ENCODE measurements at places on chromosomes 7 and 10. TPM values are rescaled to one million over a fixed set of nuclear protein-coding genes. Genes with fewer than 3 reads are reported as not detected.

Gene IFIT1B
- not detected for total RNA-seq

DNA sequence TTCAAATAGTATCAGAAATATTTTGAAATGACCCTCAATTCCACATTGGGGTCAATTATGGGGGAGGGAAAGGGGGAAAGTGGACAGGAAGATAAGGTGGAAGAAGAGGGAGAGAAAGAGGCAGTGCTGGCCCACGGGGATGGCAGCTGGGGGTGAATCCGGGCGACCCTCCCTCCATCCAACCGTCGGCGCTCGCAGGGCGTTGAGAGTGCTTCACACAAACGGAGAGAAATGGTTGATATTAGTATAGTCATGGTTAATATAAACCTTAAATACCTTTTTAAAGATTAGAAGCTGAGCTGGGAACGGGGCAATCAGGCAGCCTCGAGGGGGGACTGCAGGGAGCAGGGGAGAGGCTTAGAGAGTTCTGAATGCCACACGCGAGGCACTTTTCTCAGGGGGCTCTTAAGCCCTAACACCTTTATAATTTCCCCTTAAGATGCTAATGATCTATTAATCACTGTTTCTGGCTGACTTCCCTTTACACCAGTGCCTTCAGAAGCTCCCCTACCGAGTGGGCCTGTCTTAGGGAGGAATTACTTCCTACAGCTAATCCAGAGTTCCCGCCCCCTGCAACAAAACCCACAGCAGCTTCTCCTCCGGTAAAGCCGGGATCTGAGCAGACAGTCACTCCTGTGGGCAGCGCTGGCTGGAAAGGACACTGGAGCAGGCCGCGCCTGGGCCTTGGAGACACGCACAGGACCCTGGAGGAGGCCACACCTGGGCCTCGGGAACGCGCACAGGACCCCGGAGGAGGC, 39.5 kb downstream of the PRKAG2 start:
- DNase-seq, result no peak

- no peak for DNase-seq
These were observed 366.5 kb upstream of the AKR1E2 start for GRCh38 chr10:4459531-4459930.

- no peak for DNase-seq
These were observed 54.0 kb upstream of the KCNIP2 start for GRCh38 chr10:101897633-101898032.

Gene NPC1L1
- 46.0 TPM for total RNA-seq

Gene OR2A1
- total RNA-seq, result not detected

DNA sequence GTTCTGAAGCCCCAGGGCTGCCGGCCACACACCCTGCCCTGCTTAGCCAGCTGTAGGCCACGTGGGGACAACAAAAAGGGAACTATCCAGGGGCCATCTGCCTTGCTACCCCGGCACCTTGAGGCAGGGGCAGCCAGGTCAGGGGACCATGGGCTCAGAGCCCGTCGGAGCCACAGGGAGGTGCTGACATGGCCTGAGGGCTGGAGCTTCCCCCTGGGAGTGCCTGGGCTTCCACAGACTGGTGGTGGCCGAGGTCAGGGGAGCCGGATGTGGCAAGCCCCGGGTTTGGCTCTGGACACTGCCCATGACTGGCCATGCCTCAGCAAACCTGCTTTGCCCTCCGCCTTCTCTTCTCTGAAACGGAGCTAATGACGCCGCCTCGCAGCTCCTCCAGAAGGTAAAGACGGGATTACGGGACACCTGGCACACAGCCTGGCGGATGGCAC, 178.5 kb downstream of the EBF3 start:
- DNase-seq, result no peak

Gene GDF2
- not detected for total RNA-seq

GRCh38 chr10:4306871-4307270, 519.1 kb upstream of the AKR1E2 start:
- DNase-seq, result no peak

Gene GRM3
- not detected for total RNA-seq
